ENCODE measurements at places on chromosomes 12 and 14.

DNA sequence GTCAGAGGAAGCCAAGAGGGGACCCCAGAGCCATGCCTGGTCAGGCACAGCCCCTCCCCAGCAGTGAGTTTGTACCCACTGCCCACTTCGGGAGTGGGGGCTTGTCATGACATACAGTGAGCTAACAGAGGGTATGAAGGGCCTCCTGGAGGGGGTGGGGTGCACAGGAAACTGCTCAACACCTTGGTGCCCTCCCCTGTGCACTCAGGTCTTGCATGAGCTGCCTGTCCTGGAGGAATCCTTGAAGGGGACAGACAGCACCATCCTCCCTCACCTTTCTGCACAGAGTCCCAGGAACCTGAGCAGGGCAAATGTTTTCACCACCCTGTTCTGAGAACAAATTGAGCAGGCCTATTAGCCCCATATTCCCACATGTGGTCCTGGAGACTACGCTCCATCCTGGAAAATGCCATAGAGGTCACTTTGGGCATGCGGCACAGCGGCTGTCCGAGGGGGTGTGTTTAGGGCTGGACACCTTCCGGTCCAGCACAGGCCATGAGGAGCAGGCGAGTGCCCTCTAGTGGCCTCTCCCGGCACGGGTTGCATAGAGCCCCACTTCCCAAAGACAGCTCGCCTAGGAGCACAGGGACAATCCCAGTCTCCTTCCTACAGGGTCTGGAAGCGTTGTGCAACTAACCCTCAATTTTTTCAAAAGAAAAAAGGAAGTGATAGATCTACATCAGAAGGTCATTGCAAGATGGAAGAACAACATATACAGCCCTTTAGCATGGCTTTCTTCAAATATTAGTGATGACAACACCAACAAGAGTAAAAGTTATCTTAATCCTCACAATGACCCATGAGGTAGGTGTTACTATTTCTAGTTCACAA lies 31.9 kb upstream of the ZFP36L1 start:
- peak; percentile 22 for DNase-seq

GRCh38 chr12:4700621-4701026 lies 19.6 kb upstream of the GALNT8 start:
- peak; percentile 4 for DNase-seq

DNA sequence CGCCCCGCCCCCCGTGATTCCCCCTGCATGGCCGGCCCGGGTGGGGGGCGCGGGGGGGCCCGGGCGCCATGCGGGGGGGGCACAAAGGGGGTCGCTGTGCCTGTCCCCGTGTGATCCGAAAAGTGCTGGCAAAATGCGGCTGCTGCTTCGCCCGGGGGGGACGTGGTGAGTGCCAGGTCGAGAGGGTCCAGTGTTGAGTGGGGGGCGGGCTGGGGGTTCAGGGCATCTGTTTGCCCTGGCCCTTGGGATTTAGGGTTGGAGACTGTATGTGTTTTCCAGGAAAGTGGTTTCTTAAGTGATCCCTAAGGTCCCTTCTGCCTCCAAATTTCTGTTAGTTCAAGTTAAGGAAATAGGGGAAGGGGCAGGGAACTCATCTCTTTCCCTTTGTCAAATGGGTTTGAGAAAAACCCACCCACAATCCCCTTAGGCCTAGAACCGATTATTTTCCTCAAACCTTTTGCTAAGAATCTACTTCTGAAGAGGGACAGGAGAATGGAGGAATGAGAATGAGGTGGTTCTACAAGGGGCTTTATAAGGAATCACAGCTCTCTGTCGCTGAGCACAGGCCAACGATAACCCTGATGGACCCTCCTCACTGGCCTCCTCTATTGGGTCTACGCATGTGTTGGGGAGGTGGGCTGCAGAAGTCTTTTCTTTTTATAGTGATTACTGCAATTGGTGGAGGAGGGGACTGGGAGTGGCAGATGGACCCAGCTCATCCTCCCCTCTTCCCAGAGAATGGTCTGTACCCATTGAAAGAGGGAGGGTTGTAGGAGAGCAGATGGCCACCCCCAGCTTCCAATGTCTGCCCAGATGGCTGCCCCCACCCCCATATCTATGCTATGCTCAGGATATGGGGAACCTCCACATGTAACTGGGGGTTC lies 834 bp downstream of the ARHGEF25 start:
- no peak for DNase-seq

DNA sequence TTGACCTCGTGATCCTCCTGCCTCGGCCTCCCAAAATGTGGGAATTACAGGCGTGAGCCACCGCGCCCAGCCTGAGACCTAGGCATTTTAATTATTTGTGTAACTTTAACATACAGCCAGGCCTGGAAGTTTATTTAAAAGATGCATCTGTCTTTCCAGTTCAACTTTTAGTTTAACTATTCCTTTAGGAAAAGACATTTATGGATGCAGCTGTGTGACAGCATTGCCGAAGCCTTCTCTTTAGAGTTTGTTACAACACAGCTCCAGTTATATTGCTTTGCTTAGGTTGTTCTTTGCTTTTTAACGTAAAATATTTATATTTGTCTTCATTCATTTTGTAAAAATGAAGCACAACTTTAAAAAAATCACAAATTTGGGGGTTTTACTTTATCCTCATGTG lies 67.0 kb downstream of the DIP2B start:
- no peak for DNase-seq

DNA sequence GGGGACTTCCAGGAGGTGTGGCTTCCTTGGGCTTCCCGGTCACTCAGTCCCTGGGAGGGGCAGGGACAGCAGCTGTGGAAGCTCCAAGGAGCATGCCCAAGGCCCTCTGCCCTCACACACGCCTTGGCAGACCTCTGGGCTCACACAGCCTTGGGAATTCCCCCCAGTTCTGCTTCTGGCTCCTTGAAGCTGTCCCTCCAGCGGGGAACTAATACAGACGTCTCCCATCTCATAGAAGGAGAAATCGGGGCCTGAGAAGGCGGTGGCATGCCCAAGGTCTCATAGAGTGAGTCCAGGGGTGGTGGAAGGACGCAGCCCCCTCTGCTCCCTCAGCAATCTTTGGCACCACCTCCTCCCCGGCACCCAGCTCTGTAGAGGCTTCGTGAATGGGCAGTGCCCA lies 15.7 kb upstream of the TMEM119 start:
- no peak for DNase-seq

DNA sequence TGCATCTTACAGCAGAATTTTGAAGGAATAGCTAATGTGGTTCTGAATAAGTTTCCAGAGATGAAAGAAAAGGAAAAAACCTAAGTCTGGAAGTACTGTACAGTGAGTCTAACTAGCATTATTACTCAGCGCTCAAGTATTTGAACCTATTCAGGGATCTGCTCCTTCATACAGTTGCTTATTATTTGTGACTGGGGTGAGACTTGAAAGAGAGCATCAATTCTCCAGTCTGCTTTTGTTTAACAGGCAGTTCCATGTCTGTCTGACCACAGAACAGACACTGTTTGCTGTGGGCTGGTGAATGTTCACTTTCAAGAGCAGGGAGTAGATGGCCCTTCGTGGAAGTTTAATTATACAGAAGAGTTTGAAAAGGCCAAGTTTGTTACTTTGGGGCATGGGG lies 9.3 kb downstream of the ETV6 start:
- no peak for DNase-seq

DNA sequence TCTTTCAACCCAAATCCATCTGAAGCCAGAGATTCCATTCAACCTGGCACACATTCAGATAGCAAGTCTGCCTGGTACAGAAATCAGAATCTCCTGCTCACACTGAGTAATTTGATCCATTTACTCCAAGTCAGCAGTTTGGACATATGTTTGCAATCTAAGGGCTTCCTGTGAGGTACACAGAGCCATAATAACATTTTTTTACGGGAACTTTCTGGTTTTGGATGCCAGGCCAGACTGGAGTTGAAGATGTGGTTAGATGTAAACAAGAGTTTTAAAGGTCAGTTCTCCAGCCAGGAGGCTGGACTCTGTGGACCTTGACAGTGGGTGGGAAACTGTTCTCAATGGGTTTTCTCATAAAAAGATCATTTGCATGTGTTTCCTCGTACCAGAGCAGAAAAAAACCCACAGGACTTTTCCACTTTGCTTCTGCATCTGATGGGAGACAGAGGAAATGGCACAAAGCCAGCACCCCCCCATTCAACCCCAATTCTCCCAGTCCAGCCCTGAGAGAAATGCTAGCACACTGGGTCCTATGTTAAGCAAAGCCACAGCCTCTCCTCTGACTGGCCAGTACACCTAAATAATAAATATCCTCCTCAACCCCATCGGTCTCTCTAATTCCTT lies 17.7 kb upstream of the TSPAN11 start:
- no peak for DNase-seq

GRCh38 chr12:19211802-19212201 lies 82.3 kb downstream of the PLEKHA5 start:
- no peak for DNase-seq

GRCh38 chr12:6823182-6824084 lies 1.8 kb downstream of the GPR162 start:
- DNase-seq: no peak

DNA sequence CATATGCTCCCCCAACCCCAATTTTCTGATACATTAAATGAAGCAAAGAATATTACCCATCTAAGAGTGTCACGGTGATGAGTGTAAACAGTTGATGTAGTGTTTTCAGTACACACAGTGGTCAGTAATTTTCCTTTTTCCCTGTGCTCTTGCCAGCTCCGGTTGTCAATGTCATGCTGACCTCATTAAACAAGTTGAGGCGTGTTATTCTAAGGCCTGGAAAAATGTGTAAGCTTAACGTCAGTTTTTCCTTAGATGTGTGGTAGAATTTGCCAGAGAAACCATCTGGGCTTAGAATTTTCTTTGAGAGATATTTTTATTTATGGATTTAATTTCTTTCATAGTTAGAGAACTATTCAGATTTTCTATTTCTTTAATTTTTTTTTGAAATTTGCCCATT lies 11.7 kb upstream of the SERPINA6 start:
- DNase-seq: no peak

GRCh38 chr12:53816360-53817020 lies 64.7 kb upstream of the CISTR start:
- no peak for DNase-seq

GRCh38 chr12:87952850-87953249 lies 76.4 kb downstream of the C12orf50 start:
- DNase-seq: no peak

GRCh38 chr12:28802706-28803438 lies 346.2 kb upstream of the FAR2 start:
- no peak for DNase-seq

GRCh38 chr14:81418057-81418790 lies 18.1 kb upstream of the STON2 start:
- no peak for DNase-seq

DNA sequence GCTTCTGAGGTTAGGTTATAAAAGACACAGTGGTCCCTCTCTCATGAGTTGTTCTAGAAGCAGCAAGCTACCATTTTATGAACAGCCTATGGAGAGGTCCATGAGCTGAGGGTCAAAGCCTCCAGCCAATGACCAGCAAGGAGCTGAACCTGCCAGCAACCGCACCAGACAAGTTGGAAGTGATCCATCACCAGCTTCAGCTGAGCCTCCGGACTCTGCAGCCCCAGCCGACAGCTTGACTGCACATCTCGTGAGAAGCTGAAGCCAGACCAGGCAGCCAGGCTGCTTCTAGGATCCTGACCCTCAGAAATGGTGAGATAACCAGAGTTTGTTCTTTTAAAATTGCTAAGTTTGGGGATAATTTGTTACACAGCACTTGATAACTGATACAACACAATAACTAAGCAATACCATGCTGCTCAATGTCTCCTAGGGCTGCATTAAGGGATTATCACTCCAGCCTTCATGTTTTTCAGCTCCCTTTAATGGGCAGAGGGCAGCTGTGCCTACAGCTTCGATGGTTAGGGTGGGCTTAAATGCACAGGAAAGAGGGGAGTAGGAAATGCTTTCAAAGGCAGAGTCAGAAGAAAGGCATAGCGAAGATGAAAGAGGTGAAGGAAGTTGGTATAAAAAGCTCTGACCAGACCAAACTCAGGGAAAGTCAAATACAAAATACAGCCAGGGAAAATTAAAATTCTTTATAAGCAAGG lies 149.5 kb downstream of the RIMBP2 start:
- DNase-seq: no peak

- no peak for DNase-seq
Observed at GRCh38 chr14:74574090-74574433, 38.0 kb downstream of the LTBP2 start.

DNA sequence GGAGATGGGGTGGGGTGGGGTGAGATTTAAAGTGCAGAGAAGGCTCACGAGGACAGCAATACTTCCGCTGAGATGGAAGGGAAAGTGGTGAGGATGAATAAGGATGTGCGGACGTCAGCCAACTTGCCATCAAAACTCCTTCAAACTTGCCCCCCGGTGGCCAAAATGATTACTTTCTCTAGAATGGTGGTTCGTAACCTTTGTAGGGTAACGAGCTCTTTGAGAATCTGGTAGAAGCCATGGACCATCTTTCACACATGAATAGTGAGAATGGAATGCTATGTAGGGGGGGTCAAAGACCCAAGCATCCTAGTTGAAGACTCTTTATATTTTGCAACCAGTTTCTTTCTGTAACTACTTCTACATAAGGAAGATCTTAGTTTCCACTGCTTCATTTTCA lies 245.9 kb upstream of the DDHD1 start:
- no peak for DNase-seq

GRCh38 chr14:105945896-105946295 lies 419.5 kb downstream of the TMEM121 start:
- no peak for DNase-seq

DNA sequence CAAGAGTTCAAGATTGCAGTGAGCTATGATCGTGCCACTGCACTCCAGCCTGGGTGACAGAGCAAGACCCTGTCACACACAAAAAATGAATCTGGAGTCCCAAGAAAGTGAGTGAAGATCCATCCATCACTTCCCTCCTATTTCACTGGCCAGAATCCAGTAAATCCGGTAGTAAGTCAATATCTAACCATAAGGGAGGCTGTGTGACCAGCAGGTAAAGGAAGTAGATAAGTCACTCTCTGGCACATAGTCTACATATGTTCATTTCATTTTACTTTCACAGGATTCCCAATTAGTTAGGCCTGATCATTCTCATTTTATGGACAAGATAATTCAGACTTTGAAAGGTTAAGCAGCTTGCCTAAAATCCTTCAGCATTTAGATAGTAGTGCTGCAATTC lies 11.9 kb upstream of the TCP11L2 start:
- peak; percentile 7 for DNase-seq

DNA sequence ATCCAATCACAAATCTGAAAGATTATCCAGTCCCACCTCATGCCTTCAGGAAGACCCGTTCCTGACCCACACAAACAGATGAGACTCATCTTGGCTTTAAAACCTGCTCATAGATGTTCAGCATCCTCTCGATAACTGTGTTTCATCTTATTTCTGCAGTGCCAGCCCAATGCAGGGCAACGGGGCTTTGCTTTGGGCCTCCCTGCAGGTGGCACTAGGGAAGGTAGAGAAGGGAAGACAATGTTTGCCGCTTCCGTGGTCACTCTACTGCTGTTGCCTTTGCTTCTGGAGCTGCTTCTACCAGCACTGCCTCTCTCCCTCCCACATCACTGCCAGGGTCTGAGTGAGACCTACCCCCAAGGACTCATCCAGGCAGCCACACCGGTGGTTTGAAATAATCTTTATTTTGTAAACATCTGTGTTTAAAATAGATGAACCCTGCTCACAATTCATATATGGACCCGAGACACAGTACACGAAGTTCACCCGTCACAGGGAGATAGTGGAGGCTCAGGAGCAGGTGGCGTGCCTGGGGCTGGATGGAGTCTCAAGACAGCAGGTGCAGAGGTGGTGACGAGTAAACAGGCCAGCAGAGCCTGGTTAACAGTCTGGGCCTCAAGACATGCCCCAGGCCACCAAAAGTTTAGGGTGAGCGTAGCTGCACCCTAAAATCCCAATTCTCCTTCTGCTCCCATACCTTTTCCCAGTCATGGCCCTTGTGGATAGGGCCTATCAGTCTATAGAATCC lies 3.1 kb upstream of the GPX2 start:
- no peak for DNase-seq
